ENCODE measurements at places on chromosomes 4 and X. TPM values are rescaled to one million over a fixed set of nuclear protein-coding genes. Genes with fewer than 3 reads are reported as not detected.

TMPRSS11A gene
- total RNA-seq = not detected

PDE5A gene
- total RNA-seq = 0.43 TPM

TGIF2LX gene
- total RNA-seq = not detected

TMEM150C gene
- 1.3 TPM for total RNA-seq

MND1 gene
- 13.3 TPM for total RNA-seq

SCD5 gene
- total RNA-seq = 7.4 TPM

CLNK gene
- total RNA-seq = not detected

CTSO gene
- 1.0 TPM for total RNA-seq

SRPX2 gene
- 2.7 TPM for total RNA-seq

TLR1 gene
- 0.24 TPM for total RNA-seq

FUNDC1 gene
- total RNA-seq = 26.6 TPM

TTC29 gene
- not detected for total RNA-seq

UGT8 gene
- 0.23 TPM for total RNA-seq

SOX3 gene
- total RNA-seq = 0.07 TPM

ENPP6 gene
- not detected for total RNA-seq

INTU gene
- total RNA-seq = 1.5 TPM

MAOB gene
- total RNA-seq = 0.25 TPM

KLHL2 gene
- total RNA-seq = 17.4 TPM

WDR17 gene
- 2.3 TPM for total RNA-seq

SCRG1 gene
- total RNA-seq = not detected

HPGD gene
- 73.3 TPM for total RNA-seq

PCDH18 gene
- not detected for total RNA-seq

WFS1 gene
- total RNA-seq = 13.6 TPM

YIPF7 gene
- not detected for total RNA-seq

RAB33B gene
- 2.2 TPM for total RNA-seq

SRP72 gene
- total RNA-seq = 43.5 TPM

All from A549 treated with GW870086 at 1 μM for 4 hours (cell line).